ENCODE measurements at places on chromosomes 6 and 20.

DNA sequence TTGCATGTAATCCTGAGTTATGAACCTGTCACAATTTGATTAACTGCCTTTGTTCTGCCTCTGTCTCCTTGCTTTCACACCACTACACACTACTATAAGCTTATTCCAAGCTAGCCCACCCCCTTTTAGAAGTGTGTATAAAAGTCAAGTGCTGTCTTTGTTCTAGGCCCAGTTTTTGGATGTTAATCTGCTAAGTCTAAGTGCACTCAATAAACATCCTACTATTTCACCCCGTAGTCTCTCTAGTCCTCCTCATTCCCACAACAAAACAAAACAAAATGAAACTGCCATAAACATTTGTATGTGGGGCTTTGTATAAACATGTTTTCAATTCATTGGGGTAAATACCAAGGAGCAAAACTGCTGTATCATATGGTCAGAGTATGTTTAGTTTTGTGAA, 16.1 kb upstream of the SPACA1 start:
- DNase-seq: no peak

- DNase-seq: no peak
Observed at GRCh38 chr6:132764370-132764769, 6.7 kb upstream of the VNN2 start.

DNA sequence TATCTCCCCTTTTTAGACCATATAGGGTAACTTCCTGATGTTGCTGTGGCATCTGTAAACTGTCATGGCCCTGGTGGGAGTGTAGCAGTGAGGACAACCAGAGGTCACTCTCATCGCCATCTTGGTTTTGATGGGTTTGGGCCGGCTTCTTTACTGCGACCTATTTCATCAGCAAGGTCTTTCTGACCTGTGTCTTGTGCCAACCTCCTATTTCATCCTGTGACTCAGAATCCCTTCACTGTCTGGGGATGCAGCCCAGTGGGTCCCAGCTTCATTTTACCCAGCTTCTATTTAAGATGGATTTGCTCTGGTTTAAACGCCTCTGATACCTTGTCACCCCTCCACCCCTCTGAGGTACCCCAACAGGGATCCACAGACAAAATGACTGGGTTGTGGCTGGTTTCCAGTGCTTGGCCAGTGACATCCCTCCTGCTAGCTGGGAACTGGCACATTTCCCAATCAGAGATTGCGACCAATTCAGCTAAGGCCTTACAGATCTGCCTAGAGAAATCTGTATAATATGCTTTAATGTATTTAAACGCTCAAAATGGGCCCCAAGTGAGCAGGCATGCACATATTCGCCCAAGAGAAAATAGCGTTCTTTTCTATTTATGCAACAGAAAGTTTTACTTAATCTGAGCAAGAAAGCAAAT, 315.6 kb upstream of the QKI start:
- DNase-seq: no peak

- no peak for DNase-seq
Observed at GRCh38 chr6:53014744-53015143, 19.7 kb upstream of the GSTA4 start.

- no peak for DNase-seq
Observed at GRCh38 chr6:141347086-141347485, 785.6 kb upstream of the GJE1 start.

DNA sequence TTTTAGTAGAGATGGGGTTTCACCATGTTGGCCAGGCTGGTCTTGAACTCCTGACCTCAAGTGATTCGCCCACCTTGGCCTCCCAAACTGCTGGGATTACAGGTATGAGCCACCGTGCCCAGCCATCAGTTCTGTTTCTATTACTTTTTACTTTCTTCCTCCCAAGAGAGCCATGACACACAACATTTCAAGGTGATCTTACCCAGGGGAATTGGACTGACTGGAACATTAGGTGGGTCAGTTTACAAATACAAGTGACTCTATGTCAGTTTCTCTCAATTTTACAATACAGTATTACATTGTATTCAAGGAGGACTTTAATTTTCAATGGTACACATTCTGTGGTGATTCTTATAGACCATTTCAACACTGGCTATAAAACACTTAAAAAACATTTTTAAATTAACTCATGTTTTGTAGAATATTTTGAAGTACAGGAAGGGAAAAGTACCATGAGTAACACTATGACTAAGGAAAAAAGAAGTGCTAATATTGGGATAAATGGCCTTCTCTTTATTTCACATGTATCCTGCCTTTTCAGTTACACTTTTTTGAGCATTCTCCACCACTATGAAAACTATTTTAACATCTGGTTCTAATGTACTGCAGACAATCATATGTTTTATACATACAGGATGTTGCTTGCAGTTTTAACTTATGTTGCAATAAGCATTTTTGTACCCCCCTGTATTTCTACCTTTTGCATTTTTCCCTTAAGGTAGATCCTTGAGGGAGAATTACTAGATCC, 8.4 kb downstream of the TPBG start:
- no peak for DNase-seq

DNA sequence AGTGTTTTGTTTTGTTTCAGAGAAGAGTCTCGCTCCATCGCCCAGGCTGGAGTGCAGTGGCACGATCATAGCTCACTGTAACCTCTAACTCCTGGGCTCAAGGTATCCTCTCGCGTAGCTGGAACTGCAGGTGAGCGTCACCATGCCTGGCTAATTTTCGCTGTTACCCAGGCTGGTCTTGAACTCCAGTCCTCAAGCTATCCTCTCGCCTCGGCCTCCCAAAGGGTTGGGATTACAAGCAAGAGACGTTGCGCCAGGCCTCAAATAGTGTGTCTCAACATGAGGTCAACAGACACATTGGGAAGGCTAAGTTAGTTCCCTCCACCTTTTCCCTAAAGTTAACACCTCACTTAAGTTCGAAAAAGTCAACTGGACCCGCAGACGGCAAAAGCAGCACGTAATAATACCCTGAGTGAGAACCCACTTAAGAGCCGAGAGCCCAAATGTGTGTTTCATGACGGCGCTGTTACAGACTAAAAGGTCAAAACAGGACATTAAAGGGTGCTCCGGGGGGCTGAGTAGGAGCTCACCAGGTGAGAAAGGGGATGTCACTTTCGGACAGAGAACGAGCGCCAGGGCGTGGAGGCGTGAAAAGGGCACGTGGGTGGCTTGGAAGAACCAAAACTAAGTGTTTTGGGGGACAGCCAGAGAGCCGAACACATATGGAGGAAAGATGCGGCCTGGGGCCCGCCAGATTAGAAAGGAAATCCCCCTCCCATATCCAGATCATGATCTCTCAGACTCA, 499 bp downstream of the TTI1 start:
- DNase-seq: no peak

- no peak for DNase-seq
Observed at GRCh38 chr20:14009208-14009607, 13.9 kb downstream of the MACROD2 start.

GRCh38 chr20:54043076-54043967, 27.1 kb downstream of the BCAS1 start:
- DNase-seq: no peak

DNA sequence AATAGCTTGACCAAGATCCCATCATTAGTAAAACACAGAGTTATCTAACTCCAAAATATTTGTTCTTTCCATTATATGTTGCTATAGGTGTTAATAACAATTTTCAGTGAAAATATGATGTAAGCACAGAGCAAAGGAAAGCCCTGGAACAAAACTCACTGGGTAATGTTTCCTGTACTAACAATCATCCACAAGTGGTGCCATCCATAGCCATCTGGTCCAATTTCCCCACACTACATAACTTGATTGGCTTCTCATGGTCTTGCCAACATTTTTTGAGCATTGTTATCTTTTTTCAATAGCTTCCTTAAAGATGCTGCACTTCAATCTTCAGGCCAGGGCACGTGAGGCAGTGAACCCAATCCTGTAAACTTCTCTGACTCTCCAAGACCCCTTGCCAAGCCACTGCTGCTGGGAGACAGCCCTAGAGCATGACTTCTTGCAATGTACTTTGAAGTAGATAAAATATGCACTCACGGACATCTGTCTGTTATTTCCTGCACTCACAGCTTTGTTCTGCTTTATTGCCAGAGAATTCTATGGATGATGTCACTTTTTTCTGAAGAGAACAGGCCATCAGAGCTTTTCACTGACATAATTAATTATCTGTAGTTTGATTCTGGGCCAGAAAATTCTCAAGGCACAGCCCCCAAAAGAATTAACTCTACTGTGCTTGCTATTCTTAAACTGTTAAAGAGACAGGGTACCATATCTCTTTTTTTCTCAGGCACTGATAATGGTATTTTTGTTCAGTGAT, 97.5 kb upstream of the TMEM30A start:
- no peak for DNase-seq

DNA sequence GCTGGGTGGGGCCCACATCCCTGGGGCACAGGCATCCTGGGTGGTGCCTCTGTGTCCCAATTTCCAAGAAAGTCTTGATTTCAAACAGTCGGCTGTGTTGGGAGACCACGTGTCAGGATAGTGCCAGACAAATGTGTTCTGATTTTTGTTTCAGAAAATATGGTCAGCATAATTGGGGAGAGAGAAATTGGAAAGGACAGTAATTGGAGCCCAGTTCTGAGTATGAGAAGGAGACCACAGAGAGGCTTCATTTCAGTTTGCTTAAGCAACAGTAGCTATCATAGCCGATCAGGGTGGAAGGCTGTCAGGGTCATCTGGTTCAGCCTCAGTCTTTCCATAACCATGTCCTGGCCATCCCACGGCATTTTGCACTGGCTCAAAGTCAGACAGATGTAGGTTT, 220.7 kb downstream of the CDC5L start:
- no peak for DNase-seq

DNA sequence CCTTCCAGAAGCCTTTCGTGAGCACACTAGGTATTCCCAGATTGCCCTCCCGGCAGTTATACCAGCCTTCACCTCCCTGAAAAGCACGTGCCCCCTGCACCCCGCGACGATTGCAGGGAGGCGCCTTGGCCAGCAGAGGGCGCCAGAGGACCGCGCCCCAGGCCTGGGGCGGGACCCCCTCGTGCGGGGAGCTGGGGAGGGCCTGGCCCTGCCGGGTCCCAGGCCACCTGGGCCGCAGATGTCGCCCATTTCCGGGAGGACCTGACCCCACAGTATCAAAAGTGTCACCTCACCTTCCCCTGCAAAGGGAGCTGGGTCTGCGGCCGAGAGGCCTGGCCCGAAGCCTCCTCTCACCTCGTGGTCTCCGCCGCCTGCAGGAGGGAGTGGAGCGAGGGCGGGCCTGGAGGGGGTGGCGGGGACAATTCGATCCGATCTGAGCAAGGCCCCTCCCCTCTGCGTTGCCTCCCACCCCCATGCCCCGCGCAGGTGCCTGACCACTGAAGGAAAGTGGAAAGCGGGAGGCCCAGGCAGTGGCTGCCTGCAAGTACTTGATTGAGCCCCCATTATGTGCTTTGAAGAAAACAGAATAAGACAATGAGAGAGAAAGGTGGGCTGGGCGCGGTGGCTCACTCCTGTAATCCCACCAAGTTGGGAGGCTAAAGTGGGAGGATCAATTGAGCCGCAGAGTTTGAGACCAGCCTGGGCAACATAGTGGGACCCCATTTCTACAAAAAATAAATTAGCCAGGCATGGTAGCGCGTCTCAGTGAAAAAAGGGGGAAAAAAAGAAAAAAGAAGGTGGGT, 3.5 kb upstream of the SNAI1 start:
- peak; percentile 45 for DNase-seq

DNA sequence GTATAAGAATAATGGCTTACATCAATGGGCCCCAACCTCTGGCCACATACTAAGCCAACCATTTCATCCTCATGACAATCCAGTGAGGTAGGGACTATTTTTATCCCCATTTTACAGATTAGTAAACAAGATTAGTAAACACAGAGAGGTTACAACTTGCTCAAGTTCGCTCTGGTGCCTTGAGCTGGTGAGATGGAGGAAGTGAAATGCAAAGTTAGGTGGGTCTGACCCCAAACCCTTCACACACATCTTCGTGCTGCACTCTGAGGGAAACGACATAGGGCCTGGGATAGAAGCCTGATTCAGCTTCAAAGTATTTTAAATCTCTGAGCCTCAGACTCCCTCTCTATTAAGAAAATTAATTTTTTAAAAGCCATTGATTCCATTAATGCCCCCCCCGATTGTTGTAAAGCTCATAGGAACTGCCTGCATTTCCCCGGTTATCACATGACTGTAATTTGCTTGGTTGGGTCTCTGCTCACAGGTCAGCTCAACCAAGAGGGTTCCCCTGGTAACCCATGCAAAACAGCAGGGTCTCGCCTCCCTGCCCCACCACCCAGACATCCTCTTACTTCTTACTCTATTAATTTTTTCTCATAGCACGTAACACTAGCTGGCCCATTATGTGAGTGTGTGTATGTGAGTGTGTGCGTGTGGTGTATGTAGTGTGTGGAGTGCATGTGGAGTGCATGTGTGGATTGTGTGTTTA, 221.2 kb downstream of the MAFB start:
- DNase-seq: no peak

DNA sequence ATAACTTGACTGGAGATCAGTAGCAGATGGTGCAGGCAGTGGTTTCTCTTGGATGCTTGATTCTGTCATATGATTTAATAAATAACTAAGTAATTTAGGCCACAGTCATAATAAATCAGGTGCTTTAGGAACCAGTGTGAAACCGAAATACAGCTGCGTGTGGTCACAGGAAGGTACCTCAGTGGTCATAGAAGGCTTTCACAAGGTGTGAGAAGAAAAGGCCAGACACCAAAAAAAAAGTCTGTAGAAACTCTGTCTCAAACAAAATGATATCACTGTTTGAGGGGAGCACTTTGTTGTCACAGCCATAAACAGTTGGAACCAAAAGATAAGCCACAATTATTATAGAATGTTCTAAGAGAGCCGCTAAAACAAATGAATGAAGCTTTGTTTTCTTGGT, 56.5 kb downstream of the ARMC2 start:
- DNase-seq: no peak

DNA sequence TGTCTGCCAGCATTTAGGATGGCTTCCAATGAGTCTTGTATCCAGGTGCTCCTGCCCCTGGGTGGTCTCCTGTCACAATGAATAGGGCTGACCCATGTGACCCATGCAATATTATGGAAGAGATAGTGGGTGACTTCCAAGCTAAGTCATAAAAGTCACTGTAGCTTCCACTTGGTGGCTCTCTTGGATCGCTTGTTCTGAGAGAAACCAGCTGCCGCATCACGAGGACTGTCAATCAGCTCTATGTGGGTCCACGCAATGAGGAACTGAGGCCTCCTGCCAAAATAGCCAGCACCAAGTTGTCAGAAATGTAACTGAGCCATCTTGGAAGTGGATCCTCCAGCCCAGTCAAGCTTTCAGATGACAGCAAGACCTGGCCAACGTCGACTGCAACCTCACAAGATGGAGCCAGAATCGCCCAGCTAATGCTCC, 14.9 kb upstream of the MATN4 start:
- no peak for DNase-seq

- DNase-seq: no peak
Observed at GRCh38 chr20:32624687-32625345, 39.7 kb upstream of the NOL4L start.

GRCh38 chr6:165894171-165894825, 231.3 kb upstream of the PDE10A start:
- DNase-seq: no peak

GRCh38 chr6:12844284-12845223, 128.0 kb downstream of the PHACTR1 start:
- no peak for DNase-seq

Data from stimulated activated CD8-positive, alpha-beta memory T cell treated with anti-CD3 and anti-CD28 coated beads, Interleukin-7, amount 100 ng/mL, for 1 hour (primary cell).